ENCODE measurements at places on chromosomes 5 and 9.

DNA sequence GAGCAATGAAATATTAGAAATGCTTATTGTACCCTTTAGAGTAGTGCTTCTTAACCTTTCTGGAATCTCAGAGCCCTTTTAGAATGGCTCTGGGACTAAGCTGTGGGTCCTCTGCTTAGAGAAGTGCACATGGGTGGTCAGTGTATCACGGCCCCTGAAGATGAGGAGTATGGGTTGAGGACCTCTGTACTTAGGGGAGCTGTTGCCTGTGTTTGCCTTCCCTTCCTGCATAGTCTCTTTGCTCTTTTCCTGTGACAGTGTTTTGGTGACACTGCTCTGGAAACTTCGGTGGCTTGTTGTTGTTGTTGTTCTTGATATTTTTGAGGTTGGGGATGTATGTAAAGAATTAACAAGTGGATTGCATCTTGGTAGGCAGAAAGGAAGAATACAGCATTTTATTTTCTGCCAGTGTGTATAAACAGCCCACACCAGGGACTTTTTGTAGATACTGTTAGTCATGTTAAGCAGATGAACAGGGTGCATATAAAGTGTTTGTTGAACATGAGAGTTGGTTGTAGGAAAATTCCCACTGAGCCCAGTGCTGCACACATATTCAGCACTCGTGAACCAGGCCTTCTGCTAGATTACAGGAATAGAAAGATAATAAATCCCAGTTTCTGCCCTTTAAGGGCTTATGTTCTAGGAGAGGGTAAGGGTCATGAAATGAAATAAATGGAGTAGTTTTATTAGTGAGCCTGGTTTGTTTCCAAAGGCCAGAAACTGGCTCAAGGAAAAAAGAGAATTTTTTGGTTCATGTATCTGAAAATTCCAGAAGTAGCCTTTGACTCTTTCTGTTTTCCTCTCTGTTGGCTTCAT is 199.7 kb downstream of the ARHGAP26 start:
- DNase-seq: no peak
- H3K4me1 ChIP-seq: peaks cover 9% of the 10 kb centered on the region
- H3K27ac ChIP-seq: no peak overlapping the region
- no peak overlapping the region for H3K4me3 ChIP-seq
- no peaks in the 10 kb centered on the region for H3K36me3 ChIP-seq
- no peaks in the 10 kb centered on the region for H3K27me3 ChIP-seq

GRCh38 chr9:138011951-138012500 is 134.4 kb downstream of the CACNA1B start:
- no peak overlapping the region for H3K4me3 ChIP-seq
- DNase-seq: no peak
- H3K36me3 ChIP-seq: no peaks in the 10 kb centered on the region
- no peak overlapping the region for H3K27ac ChIP-seq
- no peaks in the 10 kb centered on the region for H3K4me1 ChIP-seq

GRCh38 chr5:1124205-1125029 is 12.6 kb upstream of the SLC12A7 start:
- no peak for DNase-seq
- H3K27ac ChIP-seq: peak overlapping the region; percentile 54
- no peak overlapping the region for H3K4me3 ChIP-seq
- no peaks in the 10 kb centered on the region for H3K36me3 ChIP-seq
- H3K4me1 ChIP-seq: peaks cover 11% of the 10 kb centered on the region
- H3K27me3 ChIP-seq: no peaks in the 10 kb centered on the region

- H3K36me3 ChIP-seq: no peaks in the 10 kb centered on the region
- no peak for DNase-seq
- no peak overlapping the region for H3K4me3 ChIP-seq
- peaks cover 77% of the 10 kb centered on the region for H3K4me1 ChIP-seq
- peak overlapping the region; percentile 88 for H3K27ac ChIP-seq
Measured at GRCh38 chr5:95861221-95861863, 38.8 kb upstream of the GLRX start.

- no peaks in the 10 kb centered on the region for H3K27me3 ChIP-seq
- H3K4me1 ChIP-seq: no peaks in the 10 kb centered on the region
- no peak overlapping the region for H3K4me3 ChIP-seq
- H3K36me3 ChIP-seq: no peaks in the 10 kb centered on the region
- DNase-seq: no peak
- no peak overlapping the region for H3K27ac ChIP-seq
Measured at GRCh38 chr5:128015978-128016377, 67.6 kb upstream of the SLC12A2 start.

DNA sequence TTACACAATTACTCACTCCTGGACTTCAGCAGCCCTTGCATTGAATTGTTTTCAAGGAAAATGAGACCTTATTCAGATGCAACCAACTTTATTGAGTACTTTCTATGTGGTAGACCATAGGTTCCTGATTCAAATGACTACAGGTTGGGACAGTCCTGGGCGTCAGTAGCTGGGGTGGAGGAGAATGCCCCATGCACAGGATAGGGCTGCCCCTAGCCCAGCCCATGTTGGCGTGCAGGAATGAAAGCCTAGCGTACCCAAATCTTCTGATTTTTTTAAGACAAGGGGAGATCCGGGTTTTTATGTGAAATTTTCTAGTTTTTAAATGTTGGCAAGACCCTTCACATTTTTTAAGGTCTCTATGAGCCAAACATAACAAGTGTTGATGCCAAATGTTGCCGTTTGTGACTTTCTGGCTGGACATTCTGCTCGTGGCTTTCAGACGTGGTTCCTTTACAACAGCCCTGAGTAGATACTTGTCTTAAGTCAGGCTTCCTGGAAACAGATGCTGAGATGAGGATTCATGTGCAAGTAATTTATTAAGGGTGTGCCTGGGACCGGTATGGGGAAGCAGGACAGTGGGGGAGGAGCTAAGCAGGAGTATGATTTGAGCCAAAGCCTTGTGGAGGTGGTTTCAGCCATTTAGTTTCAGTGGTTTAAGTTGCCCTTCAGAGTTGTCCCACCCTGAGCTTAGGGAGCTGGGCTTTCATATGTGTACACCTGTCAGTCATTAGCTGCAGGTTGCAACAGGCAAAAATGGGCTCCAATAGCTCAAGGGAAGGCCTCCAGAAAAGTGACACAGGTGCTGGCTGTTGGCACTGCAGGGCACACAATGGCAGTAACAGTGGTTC is 154.1 kb downstream of the NTRK2 start:
- no peaks in the 10 kb centered on the region for H3K36me3 ChIP-seq
- H3K4me1 ChIP-seq: peaks cover 17% of the 10 kb centered on the region
- H3K27ac ChIP-seq: no peak overlapping the region
- no peak for DNase-seq
- H3K4me3 ChIP-seq: no peak overlapping the region
- H3K27me3 ChIP-seq: no peaks in the 10 kb centered on the region

DNA sequence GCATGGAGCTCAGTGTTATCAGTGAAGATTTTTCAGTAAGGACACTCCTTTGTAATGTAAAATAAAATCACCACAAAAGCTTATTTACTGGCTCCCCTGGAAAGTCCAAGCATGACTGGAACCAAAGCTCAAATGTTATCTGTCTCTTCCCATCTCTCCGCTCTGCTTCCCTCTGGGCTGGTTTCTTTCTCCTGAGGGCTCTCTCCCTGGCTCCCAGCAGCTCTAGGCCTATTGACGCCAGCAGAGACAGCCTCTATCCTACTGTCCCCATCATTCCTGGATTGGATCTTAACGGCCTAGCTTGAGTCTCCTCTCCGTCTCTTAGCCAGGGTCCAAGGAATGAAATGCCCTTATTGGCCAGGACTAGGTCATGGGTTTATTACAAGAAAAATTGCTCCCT is 86.1 kb downstream of the TMEM167A start:
- H3K36me3 ChIP-seq: no peaks in the 10 kb centered on the region
- no peak overlapping the region for H3K4me3 ChIP-seq
- H3K27ac ChIP-seq: no peak overlapping the region
- DNase-seq: no peak

GRCh38 chr5:59583810-59584562 is 309.5 kb downstream of the PDE4D start:
- H3K27ac ChIP-seq: no peak overlapping the region
- no peak overlapping the region for H3K4me3 ChIP-seq
- no peaks in the 10 kb centered on the region for H3K4me1 ChIP-seq
- no peaks in the 10 kb centered on the region for H3K36me3 ChIP-seq

DNA sequence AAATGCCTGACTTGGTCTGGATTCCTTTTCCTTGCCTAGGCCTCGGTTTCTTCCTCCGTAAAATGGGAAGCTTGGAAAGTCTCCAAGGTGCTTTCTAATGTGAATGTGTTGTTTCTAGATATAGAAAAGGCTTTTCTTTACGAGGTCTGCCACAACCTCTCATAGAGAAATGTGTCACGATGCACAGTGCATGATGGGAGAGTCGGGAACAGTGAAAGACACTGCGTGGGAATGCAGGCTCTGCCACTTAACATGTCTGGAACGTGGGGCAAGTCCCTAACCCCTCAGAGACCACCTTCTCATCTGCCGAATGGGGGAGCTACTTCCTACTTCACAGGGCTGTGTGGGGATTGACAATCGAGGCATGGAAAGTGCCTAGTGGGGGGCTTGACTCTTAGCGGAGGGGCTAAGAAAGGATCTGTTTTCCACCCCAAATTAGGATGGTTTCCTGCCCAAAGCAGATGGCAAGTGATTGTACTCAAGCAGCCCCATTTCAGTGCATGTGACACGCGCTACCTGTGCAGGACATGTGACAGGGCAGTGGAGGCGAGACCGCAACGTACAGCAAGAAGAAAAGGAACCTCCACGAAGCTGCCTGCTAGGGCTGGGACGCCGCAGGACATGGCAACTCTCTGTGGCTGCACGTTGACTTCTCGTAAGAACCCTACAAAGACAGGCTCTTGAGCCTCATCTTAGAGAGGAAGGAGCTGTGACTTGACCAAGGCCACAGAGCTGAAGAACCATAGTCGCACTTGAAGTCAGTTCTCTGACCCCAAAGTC is 115.2 kb downstream of the CRB2 start:
- no peak for DNase-seq
- H3K36me3 ChIP-seq: no peaks in the 10 kb centered on the region
- H3K27ac ChIP-seq: no peak overlapping the region
- H3K4me1 ChIP-seq: no peaks in the 10 kb centered on the region
- no peak overlapping the region for H3K4me3 ChIP-seq
- no peaks in the 10 kb centered on the region for H3K27me3 ChIP-seq

- DNase-seq: no peak
- H3K27me3 ChIP-seq: no peaks in the 10 kb centered on the region
- H3K4me1 ChIP-seq: no peaks in the 10 kb centered on the region
- no peak overlapping the region for H3K27ac ChIP-seq
Measured at GRCh38 chr5:15493501-15493900, 6.5 kb upstream of the FBXL7 start.

- no peak for DNase-seq
- H3K27ac ChIP-seq: no peak overlapping the region
- H3K27me3 ChIP-seq: no peaks in the 10 kb centered on the region
- no peak overlapping the region for H3K4me3 ChIP-seq
Measured at GRCh38 chr9:129863059-129863690, 27.9 kb downstream of the USP20 start.

DNA sequence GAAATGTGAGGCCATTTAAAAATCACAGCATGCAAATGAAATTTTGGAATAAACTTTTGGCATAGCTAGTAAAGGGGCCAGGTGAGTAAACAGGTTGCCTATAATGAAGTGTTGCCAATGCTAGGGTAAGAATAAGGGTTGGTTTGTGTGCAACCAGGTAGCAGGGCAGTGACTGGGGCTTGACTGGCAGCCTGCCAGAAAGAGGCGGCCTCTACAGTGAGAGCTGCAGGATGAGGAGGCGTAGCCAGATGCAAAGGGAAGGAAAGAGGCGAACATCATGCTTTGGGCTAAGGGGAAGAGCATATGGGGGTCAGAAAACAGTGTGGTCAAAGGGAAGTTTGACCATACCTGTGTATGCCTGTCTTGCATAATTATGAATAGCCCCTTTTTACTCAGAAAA is 70.6 kb downstream of the MAST4 start:
- no peaks in the 10 kb centered on the region for H3K36me3 ChIP-seq
- no peak overlapping the region for H3K4me3 ChIP-seq
- no peak for DNase-seq
- H3K4me1 ChIP-seq: peaks cover 2% of the 10 kb centered on the region

DNA sequence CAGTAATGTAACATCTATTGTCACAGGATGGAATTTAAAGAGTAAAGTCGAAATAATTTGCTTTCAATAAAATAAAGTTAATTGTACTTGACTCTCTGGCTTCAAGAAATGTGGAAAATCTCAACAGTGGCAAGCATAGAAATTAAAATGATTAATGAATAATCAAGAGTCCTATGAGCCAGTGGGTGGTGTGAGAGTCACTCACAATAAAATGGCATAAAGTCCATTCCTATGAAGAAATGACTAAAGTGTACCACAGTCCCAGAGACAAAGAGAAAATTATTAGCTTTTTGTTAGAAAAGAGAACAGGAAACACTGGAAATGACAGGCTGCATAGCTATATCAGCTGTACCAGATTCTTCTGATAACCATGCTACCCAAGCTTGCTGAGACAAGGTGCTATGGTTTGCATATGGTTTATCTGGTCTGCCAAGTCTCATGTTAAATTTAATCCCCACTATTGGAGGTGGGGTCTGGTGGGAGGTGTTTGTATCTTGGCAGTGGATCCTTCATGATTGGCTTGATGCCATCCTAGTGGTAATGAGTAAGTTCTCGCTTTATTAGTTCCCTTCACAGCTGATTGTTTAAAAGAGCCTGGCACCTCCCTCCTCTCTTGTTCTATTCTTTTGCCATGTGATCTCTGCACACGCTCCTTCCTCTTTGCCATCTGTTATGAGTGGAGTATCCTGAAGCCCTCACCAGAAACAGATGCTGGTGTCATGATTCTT is 647.7 kb upstream of the ITGA1 start:
- no peak overlapping the region for H3K4me3 ChIP-seq
- H3K27ac ChIP-seq: no peak overlapping the region
- H3K4me1 ChIP-seq: no peaks in the 10 kb centered on the region
- no peaks in the 10 kb centered on the region for H3K27me3 ChIP-seq
- no peaks in the 10 kb centered on the region for H3K36me3 ChIP-seq
- DNase-seq: no peak

GRCh38 chr5:131496400-131496713 is 138.7 kb downstream of the RAPGEF6 start:
- no peak overlapping the region for H3K27ac ChIP-seq
- no peak overlapping the region for H3K4me3 ChIP-seq
- DNase-seq: no peak
- H3K4me1 ChIP-seq: no peaks in the 10 kb centered on the region

- no peak overlapping the region for H3K4me3 ChIP-seq
- no peak for DNase-seq
- H3K27me3 ChIP-seq: no peaks in the 10 kb centered on the region
Measured at GRCh38 chr9:80158554-80159170, 586.9 kb downstream of the TLE4 start.

Measured in vagina (tissue), 2 donors.